Activated gamma-delta T cell treated with Interleukin-2 at 50 U/mL for 16 hours (primary cell): ENCODE measurements at places on chromosomes 11 and 22.

GRCh38 chr11:134571301-134571700 lies 159.3 kb upstream of the B3GAT1 start:
- DNase-seq = no peak

DNA sequence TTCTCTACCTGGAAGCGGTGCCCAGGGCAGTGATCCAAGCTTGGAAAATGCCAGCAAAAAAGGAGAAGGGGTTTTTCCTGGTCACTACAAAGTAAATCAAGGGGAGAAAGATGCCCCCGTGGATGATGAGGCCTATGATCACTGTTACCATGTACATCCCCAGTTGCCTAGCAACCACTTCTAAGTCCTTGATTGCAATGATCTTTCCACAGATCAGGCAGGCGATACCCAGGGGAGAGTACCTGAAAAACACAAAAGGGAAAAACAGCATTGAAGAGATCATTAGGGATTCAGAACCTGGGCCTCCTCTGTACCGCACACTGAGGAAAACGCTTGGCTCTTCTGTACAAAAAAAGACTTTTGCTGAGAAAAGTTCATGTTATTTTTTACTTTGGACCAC lies 127.1 kb downstream of the SLC1A2 start:
- no peak for DNase-seq

DNA sequence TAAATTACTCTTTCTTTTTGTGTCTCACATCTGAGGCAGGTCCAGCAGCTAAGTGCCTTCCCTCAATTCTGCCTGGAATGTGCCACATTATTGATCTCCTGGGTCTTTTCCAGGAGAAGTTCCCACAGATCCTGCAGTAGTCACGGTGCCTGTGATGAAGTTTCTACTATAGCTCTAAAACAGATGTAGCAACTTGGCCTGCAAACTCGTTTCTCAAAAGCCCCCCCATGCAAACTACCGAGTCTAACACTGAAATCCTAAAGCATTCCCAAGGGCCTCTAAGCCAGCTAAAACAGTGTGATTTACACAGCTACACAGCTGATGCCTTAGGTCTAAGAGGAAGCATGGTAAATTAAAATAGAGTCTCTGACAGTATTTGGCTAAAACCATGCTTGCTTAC lies 54.3 kb downstream of the DDI1 start:
- no peak for DNase-seq

DNA sequence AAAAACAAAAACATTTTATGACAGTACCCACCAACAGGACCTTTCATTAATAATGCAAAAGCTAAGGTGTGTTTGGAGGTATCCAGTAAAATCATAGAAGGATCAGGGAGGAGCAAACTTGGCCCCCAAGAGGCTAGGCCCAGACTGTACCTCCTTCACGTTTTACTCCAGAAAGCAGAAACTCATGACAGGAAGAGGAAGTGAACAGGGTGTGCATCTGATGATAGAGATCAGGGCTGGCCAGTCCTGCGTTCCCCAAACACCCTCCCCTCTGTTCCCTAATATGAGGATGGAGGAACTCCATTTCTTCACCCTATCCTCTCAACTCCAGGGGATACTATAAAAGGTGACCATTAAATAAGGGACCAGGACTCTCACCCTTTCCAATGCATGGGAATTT lies 10.2 kb upstream of the MS4A12 start:
- no peak for DNase-seq

DNA sequence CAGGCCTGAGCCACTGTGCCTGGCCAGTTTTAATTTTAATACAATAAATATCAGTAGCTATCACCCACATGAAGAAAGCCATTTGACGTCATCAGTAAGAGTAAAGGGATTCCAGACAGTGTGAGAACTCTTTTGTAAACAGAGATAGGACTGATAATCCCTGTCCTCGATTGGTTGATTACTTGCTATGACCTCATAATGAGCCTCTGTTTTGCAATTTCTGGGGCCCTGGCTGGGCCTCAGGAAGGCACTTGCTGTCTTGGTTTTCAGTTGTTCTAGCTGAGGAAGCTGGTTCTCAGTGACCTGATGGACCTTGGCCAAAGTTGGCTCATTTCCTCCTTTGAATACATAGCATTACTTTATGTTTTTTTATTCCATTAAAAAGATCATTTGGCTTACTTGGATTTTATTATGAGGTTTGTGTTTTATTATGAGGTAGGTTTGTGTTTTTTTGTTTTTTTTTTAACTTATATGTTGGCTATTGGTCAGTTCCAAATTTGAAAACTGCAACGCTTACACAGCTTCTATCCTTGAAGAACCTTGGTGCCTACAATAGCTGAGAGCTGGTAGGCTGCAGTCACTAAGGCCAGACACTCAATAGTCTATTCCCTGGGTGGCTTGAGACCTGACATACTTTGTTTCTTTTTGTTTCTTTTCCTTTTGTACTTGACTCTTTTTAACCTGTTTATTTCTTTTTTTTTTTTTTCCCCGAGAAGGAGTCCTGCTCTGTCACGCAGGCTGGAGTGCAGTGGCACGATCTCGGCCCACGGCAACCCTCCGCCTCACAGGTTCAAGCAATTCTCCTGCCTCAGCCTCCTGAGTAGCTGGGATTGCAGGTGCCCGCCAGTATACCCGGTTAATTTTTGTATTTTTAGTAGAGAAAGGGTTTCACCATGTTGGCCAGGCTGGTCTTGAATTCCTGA lies 20.0 kb downstream of the MARK2 start:
- no peak for DNase-seq

DNA sequence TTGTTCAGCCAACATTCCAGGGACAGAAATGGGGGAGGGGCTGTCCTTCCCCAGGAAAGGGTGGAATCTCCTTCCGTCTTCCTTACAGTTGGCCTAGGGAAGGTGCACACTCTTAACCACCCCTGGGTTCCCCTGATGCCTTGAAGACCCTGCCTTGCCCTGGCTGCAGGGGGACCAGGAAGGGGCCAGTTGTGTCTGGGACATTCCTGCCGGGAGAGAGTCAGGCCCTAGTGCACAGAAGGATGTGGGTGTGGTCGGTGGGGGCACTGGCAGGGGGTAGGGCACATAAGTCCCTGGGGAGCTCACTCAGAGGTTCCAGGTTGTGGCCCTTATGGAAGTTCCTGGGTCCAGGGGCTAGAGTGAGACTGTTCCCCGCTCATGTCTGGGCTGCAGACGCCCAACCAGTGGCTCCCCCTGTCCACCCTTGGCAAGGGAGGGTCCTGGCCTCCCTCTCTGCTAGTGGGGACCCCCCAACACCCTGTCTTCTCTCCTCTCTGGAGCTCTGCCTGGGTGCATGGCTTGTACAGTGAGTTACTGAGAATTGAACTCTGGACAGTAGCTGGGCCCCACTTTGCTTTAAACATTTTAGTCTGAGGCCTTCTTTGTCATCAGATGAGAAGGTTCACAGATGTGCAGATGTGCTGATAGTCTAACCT lies 2.0 kb upstream of the APOBEC3A start:
- DNase-seq = no peak

- peak; percentile 66 for DNase-seq
These were observed 49.0 kb downstream of the OR4D9 start for GRCh38 chr11:59560290-59560701.

- no peak for DNase-seq
These were observed 24.7 kb upstream of the AKIP1 start for GRCh38 chr11:8886322-8886721.

DNA sequence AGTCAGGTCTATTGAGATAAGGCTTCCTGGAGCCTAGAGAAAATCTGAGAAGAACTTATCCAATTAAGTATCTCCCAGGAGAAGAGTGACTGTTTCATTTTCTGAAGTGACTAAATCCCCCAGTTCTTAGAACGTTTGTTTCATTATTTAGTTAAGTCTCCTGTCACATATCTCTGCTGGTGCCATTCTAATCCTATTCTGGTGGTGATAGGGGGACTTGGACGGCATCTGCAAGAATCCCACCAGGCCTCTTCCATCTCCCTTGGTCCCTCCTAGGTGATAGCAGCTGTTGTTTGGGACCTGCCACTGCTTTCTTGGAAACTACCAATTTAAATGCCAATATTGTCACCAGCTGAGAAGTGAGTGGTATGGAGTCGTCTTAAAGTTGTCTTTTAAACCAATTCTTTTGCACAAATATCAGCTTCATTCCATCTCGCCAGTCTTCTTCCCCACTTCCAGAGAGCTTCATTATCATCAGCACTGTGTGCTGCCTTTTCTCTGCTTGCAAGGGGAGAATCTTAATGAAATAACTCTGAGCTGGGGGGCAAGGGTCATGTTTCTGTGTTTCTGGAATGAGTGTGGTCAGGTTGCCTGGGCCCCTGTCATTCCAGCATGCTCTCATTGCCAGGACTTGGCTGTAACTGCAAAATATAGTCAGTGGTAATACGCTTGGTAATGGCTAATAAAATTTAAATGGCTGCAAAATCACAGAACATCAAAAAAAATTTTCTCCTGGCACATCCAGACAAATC lies 104.8 kb downstream of the LDLRAD3 start:
- DNase-seq = no peak

DNA sequence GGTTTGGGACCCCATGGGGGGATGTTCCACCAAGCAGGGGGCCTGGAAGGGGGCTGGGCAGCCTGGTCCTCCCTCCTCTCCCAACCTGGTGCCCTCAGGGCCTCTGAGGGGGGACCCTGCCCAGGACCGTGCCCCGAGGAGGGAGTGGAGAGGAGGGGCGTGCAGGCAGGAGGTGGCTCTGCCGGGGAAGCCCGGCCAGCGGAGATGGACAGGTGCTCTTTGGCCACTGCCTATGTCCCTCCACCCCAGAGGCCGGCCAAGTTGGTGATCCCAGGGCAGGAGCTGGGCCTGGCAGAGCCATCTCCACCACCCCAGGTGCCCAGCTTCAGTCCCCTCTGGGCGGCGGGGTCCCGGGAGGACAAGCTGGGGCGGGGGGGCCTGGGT lies 2.4 kb downstream of the MUC2 start:
- DNase-seq = no peak

GRCh38 chr11:38182126-38182866 lies 1584.3 kb upstream of the RAG2 start:
- DNase-seq = no peak

DNA sequence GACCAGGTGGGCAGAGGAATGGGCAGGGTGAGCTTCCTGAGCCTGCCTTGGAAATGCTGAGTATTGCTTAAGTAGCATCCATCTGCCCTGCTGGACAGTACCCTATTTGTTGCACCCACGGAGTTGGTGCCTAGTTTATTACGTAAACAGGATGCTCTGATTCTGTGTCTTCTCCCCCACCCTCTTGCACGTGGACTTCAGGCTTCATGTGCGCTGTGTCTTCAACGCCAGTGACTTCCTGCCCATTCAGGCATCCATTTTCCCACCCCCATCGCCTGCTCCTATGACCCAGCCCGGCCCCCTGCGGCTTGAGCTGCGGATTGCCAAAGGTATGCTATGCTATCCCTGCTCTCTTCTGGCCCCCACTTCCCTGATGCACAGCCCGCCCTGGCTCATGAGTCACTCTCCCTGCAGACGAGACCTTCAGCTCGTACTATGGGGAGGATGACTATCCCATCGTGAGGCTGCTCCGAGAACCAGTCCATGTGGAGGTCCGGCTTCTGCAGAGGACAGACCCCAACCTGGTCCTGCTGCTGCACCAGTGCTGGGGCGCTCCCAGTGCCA lies 5.7 kb downstream of the ZP1 start:
- DNase-seq = peak; percentile 14

- DNase-seq = no peak
These were observed 4.2 kb downstream of the SSH3 start for GRCh38 chr11:67307545-67308001.

GRCh38 chr22:45645150-45645525 lies 26.5 kb upstream of the ATXN10 start:
- DNase-seq = no peak

GRCh38 chr11:43401252-43401651 lies 42.5 kb downstream of the TTC17 start:
- no peak for DNase-seq

- DNase-seq = no peak
These were observed 8.3 kb downstream of the LGR4 start for GRCh38 chr11:27464289-27464696.

DNA sequence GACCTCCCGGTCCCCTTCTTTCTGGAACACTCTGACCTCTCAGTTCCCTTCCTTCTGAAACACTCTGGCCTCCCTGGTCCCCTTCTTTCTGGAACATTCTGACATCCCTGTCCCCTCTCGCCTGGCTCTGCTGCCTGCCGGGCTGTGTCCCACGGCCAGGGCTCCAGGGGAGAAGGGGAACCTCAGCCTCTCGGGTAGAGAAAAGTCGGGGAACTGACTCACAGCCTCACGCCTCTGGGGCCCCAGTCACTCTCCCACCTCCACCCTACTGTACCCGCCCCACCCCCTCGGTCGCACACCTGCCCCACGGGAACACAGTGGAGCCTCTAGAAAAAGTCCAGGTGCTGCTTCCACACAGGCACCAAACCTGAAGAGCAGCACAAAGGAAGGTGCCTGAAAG lies 93.3 kb downstream of the BRD1 start:
- no peak for DNase-seq

DNA sequence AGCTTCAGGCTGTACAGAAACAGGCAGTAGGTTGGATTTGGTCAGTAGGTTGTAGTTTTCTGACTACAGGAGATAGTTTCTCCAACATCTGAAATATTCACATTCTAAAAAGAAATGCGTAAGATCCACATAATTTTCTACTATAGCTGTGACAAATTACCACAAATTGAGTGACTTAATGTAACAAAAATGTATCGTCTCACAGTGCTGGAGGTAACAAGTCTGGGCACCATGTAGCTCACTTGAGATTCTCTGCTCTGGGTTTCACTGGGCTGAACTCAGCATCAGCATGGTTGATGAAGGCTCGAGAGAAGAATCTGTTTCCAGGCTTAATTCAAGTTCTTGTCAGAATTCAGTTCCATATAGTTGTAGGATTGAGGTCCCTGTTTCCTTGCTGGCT lies 350.9 kb upstream of the CCDC179 start:
- no peak for DNase-seq

- no peak for DNase-seq
These were observed 101.6 kb downstream of the MAML2 start for GRCh38 chr11:96241331-96241841.

GRCh38 chr11:21401496-21401895 lies 732.1 kb downstream of the NELL1 start:
- DNase-seq = no peak

DNA sequence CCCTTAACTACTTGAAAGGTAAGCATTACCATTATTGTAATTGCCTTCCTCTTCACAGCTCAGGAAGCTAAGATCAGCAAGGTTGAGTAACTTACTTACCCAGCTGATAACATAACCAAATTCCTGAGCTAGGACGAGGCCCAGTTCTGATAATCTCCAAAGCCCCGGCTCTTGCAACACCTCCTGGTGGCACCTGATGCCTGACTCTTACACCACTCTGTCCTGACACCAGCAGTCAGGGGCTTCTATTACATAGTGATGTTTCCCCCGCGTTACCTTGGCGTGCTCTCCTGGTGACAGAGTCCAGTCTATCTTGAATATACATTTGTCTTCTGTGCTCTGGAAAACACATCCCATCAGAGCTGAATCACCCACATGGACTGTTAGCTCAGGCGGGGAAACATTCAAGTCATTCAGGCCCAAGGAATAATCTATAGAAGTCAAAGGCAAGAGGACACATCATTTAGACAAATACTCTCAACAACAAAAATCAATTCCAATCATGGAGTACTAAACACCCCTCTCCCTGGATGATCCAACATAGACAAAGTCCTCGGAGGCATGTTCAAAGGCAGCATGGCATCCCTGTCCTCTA lies 12.6 kb downstream of the JAML start:
- no peak for DNase-seq
